HT1080 (cell line): ENCODE measurements at places on chromosomes 3 and 15.

DNA sequence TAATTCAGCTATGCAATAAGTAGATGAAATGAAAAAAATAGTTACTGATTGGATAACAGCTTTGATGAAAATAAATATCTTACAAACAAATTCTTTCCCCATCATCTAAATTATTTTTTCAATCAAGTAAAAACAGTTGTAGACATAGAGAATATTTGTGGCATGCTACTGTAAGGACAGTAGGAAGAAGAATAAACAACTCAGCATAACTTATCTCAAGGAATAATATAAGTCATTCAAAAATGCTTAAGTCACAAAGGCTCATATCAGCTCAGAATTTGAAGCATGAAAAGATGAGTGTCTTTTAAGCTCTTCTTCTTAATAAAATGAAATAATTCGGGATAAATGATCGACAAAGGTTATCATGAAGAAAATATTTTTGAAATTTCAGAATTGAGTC, 1029.0 kb downstream of the ROBO1 start:
- no peak for DNase-seq

DNA sequence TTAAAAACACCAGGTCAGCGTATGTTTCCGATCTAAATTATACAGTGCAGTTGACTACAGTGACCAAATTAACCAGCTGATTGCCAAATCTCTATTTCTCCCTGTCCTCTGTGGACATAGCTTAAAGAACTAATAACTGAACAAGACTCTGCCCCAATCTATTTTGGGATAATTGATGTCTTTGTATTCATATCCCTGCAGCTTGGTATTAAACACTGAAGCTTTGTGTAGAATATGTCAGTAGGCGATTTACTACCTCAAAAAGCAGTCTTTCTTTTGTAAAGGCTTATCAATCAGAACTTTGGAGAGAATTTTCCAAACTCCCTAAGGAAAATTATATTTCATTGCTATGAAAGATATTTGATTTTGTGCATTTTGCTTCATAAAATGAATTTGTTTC, 258.2 kb downstream of the SOX2 start:
- no peak for DNase-seq

DNA sequence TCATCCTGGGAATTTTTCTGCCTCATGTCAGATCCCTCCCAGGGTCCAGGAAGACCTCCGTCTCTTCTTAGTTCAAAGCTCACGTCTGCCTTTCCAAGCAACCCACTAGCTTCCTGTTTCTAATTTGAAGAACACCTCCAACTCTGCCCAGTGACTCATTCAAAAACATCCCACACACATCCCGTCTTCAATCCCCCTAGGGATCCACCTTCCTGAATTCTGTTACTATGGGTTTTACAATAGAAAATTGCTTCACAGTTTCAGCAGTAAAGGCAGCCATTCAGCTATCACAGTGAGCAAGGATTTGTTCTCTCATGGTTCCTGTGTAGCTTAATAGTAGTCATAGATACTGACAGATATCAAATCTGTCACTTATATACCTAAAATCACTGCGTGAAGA, 308.3 kb upstream of the CCDC54 start:
- peak; percentile 90 for DNase-seq

GRCh38 chr3:42216302-42216701, 49.7 kb downstream of the CCK start:
- no peak for DNase-seq

DNA sequence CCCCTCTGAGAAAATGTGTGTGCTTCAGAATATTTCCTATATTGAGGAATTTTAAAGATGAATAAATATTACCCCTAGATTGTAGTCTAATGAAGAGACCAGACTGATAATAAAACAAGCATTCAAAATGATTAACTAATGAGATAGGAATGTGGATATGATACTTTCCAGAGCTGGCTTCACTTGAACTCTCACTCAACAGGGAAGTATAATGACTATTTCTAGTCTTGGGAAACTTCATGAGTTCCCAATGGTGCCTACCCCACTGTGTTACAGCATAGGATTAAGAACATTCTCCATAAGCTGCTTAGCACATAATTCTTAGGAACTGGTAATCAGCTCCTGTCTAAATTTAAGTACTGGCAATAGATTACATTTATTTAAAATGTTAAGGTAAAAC, 261.5 kb upstream of the ZNF385D start:
- no peak for DNase-seq

DNA sequence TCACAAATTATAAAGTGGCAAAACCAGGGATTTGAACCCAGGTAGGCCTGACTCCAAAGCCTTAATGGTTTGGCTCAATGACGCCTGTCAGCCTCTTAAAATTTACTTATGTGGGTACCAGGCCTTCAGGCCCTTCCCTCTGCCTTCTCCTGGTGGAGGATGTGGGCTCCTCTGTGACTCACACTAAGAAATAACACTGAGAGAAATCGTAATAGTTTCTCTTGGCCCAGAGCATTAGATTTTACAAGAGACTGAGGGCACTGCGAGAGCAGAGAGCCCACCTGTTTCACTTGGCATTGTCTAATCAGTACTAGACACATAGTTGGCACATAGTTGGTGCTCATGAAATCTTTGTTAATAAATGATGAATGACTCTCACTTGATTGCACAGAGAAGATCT, 505.2 kb downstream of the SHQ1 start:
- DNase-seq: peak; percentile 69

DNA sequence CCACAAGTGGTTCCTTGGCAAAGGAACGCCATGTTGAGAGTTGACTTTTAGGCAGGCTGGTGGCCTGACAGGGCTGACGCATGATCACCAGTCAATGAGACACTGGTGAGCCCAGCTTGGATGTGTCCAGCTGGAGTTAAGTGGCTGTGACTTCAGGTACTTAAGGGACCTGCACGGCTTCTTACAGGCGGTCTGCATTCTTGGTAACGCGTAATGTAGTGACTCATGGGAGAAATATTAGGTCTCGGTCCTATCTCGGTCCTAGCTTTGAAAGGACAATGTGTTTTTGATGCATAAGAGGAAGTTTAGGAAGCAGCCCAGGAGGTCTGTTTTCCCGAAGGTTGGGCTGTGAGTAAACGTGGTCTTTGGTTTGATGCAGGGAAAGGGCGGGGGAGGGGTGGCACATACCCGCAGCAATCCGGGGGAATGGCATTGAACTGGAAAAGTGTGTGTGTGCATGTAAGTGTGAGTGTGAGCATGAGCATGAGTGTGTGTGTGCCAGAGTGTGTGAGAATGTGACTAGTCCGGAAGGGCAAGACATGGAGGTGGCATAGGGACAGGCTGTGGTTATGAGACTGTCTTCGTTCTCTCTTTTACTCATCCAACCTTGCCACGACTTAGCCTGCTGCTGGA, 55.3 kb downstream of the FAM43A start:
- peak; percentile 99 for DNase-seq

GRCh38 chr3:122864498-122864897, 69.6 kb downstream of the SLC49A4 start:
- DNase-seq: no peak

- no peak for DNase-seq
Observed at GRCh38 chr15:76337059-76337695, 604 bp downstream of the ISL2 start.

DNA sequence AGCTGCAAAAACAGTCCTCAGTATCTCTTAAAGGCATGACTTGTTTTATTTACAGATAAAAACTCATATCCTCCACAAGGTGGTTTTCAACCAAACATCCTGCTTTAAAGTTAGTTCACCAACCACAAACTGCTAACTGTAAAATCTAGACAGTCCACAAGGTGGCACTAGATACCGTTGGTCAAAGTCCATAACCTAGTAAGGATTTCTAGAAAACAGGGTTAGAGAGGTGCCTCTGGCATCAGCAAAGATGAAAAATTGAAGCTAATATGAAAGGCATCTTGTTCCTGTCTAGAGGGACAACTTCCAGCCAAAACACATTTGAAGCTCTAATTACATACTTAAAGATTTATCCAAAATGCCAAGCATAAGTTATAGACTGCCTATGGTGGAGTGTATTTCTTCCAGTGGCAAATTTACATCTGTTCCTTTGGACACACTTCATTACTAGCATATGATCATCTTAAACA, 56.0 kb downstream of the ZMAT3 start:
- peak; percentile 83 for DNase-seq

- no peak for DNase-seq
Observed at GRCh38 chr3:54123776-54124196, 1.4 kb downstream of the CACNA2D3 start.

GRCh38 chr3:14811684-14812083, 7.1 kb upstream of the FGD5 start:
- DNase-seq: no peak
